Bone marrow (tissue), 2 donors: ENCODE measurements at places on chromosomes 4 and X.

- DNase-seq = no peak
Observed at GRCh38 chrX:100659431-100660137, 15.6 kb downstream of the SRPX2 start.

GRCh38 chr4:108270466-108271450 lies 102.0 kb upstream of the LEF1 start:
- DNase-seq = no peak

DNA sequence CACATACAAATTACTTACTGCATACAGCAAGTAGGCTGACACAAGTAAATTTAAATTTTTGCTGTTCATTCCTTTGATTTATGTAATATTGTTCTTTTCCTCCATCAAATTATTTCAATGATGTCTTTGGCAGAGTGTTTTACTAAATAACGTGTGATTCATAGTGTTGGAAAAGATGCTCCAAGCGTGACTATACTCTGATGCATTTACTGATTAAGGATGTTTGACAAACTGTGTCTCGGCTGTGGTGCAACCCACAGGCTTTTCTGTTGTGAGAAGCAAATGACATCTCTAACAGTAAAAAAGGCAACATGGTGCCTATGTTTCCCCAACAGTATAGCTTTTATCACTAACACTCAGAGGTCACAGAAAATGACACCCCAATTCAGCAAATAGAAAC lies 540.9 kb downstream of the PPP4R3C start:
- no peak for DNase-seq

- no peak for DNase-seq
Observed at GRCh38 chr4:184740980-184741391, 7.1 kb upstream of the CENPU start.

GRCh38 chr4:80071604-80072227 lies 1.3 kb downstream of the ANTXR2 start:
- DNase-seq = no peak

DNA sequence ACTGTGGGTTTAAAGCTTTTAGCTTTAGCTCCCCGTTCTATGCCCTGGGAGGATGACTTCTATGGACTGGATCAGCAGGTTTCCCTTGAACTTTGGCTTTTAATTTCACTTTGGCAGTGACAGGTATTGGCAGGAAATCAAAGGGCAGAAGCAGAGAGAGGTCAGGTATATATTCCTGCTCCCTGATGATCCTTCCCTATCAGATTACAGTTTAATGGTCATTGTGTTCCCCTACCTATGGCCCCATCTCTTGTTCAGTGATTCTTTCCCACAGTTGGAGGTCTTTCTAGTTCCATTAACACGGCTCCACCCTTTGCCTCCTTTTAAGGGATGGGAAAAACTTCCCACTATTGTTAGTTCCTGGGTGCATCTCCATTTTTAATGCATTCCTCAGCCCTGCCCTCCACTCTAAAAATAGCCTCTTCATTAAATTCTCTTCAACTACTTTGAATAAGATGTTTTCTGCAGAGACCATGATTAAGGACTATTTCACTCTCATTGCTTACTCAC lies 107.8 kb upstream of the TMEM47 start:
- no peak for DNase-seq

- DNase-seq = no peak
Observed at GRCh38 chr4:26701095-26701494, 117.2 kb downstream of the TBC1D19 start.

GRCh38 chr4:71857713-71858451 lies 74.0 kb upstream of the GC start:
- no peak for DNase-seq

GRCh38 chr4:174604198-174604597 lies 81.9 kb upstream of the HPGD start:
- peak; percentile 72 for DNase-seq

DNA sequence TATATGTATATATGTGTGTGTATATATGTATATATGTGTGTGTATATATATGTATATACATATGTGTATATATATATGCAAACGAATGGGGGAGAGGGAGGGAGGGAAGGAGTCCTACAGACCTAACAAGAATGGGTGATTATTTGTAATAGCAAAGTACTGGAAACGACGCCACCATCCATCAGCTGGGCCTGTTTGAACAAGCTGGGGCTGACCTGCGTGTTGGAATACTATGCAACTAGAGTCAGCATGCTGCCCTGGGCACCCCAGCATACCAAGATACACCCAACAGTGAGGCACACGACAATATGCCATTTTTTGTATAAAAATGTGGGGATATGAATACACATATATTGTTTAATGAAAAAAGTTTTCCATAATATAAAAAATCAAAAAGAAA lies 21.6 kb upstream of the CCNQ start:
- DNase-seq = no peak

- no peak for DNase-seq
Observed at GRCh38 chrX:16867947-16868346, 2.2 kb downstream of the RBBP7 start.

- no peak for DNase-seq
Observed at GRCh38 chr4:1136048-1136447, 22.7 kb upstream of the RNF212 start.

GRCh38 chr4:186040316-186040715 lies 28.6 kb upstream of the TLR3 start:
- DNase-seq = no peak

DNA sequence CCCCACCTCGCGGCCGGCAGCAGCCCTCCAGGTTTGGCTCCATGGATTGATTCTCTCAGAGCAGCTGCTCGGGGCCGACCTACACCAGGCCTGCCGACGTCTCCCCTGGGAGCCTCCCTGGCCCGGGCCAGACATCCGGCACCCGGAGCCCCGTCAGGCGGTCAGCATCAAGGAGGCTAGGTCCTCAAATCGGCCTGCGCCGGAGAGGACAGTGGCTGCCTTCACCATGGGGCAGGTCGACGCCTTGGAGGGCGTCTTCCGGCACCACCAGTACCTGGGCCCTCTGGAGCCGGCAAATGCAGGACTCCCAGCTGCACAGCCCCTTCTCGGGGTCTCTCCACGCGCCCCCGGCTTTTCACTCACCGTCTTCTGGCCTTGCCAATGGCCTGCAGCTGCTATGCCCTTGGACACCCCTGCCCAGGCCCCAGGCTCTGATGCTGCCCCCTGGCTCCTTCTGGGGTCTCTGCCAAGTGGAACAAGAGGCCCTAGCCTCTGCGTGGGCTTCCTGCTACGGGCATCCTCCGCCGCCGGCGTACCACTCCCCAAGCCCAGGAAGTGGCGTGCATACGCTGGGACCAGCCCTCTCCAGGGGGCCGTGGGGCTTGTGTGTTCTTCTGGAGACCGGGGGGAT lies 341.8 kb downstream of the MAGEB5 start:
- no peak for DNase-seq

GRCh38 chr4:110309675-110310074 lies 111.3 kb upstream of the ELOVL6 start:
- DNase-seq = no peak

- no peak for DNase-seq
Observed at GRCh38 chrX:119410027-119410819, 11.1 kb downstream of the SLC25A43 start.

DNA sequence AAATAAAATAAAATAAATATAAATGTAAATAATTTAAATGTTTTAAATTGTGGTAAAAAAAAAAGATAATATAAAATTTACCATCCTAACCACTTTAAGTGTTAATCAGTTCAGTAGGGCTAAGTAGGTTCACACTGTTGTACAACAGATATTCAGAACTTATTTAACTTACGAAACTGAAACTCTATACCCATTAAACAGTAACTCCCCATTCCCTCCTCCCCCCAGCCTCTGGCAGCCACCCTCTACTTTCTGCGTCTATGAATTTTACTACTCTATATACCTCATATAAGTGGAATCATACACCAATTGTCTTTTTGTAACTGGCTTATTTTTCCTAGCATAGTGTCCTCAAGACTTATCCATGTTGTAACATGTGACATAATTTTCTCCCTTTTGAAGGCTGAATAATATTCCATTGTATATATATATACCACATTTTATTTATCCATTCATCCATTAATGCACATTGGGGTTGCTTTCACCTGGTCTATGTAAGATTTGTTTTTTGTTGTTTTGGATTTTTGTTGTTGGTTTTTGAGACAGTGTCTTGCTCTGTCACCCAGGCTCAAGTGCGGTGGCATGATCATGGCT lies 32.5 kb upstream of the ELF2 start:
- DNase-seq = no peak

DNA sequence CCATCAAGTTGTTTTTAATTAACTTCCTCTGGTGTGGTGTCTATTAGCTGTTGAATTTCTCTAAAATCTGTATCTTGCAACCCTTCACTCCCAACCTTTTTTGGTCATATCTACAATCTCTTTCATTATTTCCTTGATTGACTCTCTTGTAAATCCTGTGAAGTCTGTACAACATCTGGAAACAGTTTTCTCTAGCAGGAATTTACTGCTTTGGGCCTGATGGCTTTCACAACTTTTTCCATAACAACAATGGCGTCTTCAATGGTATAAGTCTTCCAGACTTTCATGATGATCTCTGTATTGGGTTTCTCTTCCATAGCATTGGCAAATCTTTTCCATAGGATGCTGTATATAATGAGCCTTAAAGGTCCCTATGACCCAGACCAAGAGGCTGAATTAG lies 49.0 kb downstream of the TBC1D19 start:
- DNase-seq = no peak

- no peak for DNase-seq
Observed at GRCh38 chrX:110397339-110397738, 38.7 kb downstream of the RTL9 start.

GRCh38 chrX:38939067-38939466 lies 137.8 kb downstream of the MID1IP1 start:
- DNase-seq = no peak

DNA sequence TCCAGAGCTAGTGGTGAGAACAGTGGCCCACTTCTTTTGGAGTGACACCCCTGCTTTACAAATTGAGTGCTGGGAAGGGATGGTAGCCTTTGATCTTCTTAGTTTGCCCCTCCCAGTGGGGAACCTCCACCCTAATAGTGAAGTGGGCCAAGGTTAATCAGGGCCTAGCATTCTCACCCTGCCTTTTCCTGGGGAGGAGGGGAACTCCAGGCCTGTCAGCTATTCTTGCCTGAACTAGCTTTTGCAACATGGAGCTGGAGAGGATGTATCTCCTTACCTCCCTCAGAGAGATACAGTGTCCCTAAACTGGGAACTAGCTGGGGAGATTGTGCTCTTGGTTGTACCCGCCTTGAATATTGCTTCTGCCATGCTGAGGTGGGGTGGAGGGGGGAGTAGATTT lies 20.6 kb downstream of the PHKA1 start:
- DNase-seq = no peak

DNA sequence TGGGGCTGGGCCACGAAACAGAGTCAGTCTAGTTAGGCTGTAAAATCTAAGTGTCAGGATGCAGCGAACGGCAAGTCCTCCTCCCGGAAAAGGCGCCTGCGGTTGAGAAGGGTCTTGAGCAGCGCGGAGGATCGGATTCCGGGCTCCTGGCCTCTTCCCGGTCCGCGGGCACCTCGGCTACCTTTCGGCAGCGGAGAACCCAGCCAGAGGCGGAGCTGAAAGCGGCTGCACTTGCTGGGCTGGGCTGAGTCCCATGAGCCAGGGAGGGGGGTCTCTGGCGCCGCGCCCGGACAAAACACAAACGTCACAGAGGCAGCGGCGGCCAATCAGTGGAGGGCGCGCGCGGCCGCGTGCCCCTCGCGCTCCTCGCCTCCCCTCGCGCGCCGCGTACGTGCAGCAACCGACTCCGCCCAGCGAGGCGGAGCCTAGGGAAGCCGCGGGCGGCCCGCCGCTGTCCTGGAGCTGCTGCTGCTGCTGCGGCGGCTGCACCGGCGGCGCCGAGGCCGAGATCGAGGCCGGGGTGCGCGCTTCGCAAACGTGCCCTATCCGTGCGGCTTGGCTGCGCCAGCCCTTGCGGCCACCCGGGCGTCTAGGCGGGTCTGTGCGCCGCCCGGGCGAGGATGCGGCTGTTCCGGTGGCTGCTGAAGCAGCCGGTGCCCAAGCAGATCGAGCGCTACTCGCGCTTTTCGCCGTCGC lies at the start of gene PDK3:
TSS of gene PDK3 (plus strand) at position 451 of the 696 bp plus-strand sequence. CDS start at position 621, 170 bp downstream.
- DNase-seq = peak; percentile 45

- DNase-seq = no peak
Observed at GRCh38 chr4:31107362-31107761, 387.2 kb downstream of the PCDH7 start.

- DNase-seq = no peak
Observed at GRCh38 chr4:98491899-98492559, 166.4 kb downstream of the TSPAN5 start.

DNA sequence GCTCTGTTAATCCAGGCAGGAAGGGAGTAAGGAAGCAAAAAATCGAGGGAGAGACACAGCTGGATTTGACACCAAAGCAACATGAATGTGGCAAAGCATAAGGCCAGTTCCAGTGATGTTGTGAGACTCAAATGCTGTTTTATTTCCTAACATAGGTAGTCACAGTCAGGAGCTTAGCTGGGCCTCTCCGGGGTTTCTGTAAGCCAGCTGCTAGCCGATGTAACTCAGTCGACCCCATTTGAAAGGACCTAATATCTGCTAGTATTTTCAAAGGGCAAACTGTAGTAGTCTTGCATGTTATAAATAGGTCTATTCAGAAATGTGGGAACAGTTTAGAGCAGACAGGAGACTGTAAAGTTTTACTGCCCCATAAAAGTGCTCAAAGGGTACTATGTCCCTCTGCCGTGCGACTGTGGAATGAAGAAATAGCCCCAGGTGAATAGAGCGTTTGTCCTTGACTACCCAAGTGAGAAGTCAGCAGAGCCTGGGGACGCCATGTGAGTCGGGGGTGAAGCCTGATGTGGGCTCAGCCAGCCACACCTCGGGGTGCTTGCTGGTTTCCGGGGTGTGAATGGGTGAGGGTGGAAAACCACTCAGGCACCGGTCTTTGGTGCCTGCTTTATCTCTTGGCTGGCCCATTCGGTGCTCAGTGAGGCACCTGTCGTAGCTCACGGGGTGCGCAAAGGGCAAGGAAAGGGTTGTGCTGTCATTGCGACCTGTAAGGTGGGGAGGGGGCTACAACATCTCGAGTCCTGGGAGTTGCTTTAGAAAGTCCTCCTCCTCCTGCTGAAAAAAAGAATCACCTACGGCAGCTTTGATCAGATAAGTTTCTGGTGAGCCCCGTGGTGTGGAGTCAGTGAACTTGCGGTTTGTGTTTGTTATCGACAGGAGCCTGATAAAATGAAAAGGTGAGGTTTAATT lies 745 bp downstream of the TRIM2 start:
- DNase-seq = no peak

- DNase-seq = no peak
Observed at GRCh38 chr4:8585721-8586212, 5.6 kb downstream of the GPR78 start.

GRCh38 chr4:874971-875817 lies 49.3 kb upstream of the CPLX1 start:
- DNase-seq = no peak
